ENCODE measurements at places on chromosomes 4 and X.

DNA sequence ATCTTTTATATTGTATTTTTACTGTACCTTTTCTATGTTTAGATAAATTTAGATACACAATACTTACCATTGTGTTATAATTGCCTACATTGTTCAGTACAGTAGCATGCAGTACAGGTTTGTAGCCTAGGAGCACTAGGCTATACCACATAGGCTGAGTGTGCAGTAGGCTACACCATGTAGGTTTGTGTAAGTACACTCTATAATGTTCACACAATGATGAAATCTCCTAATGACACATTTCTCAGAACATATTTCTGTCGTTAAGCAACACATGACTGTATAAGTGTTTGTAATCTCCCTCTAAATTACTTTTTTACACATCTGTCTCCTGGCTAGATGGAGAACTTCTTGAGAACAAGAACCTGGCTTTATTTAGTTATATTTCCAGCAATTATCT lies 40.3 kb downstream of the UCHL1 start:
- no peak for DNase-seq

- DNase-seq = no peak
Measured at GRCh38 chrX:131747173-131747572, 203.3 kb downstream of the OR13H1 start.

DNA sequence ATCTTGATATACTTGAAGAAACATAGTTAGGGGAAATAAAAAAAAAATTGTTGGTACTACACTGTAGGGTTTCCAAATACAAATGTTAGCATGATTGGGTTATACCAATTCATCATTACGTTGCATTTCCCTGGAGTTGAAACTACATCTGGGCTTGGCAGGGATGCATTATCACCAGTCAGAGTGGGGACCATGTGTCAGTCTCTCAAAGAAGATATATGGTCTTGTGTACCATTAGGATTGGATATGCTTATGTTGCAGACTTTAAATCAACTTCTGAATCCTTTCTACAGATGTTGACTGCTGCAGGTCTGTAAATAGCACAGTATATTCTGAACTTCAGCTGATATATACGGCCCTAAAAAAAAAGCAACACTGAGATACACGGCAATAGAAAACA lies 188.5 kb downstream of the SLIT2 start:
- DNase-seq = no peak

- DNase-seq = no peak
Measured at GRCh38 chrX:154349359-154349935, 25.0 kb downstream of the FLNA start.

DNA sequence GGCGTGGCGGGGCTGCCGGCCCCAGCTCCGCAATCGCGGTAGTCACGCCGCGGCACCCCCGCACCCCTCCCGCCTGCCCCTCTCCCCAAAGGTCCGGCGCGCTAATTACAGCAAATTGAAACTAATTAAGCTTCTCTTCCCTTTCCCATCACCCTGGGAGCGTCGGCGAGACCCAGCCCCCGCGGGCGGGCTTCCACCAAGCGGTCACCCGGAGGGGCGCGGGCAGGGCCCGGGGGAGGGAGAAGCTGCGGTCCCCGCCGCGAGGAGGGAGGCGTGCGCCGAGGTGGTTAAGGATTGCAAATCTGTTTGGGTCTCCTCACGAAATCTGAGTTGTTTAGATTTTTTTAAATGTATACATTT lies 13.1 kb downstream of the ARX start:
- no peak for DNase-seq

Data from Ammon's horn (tissue), 1 donor.